Activated naive CD8-positive, alpha-beta T cell treated with anti-CD3 and anti-CD28 coated beads, Interleukin-2, amount 50 U/mL, for 24 hours (primary cell): ENCODE measurements at places on chromosomes 4 and X.
A peak's percentile ranks its signal among the peaks of the same experiment; 100 is the strongest.

DNA sequence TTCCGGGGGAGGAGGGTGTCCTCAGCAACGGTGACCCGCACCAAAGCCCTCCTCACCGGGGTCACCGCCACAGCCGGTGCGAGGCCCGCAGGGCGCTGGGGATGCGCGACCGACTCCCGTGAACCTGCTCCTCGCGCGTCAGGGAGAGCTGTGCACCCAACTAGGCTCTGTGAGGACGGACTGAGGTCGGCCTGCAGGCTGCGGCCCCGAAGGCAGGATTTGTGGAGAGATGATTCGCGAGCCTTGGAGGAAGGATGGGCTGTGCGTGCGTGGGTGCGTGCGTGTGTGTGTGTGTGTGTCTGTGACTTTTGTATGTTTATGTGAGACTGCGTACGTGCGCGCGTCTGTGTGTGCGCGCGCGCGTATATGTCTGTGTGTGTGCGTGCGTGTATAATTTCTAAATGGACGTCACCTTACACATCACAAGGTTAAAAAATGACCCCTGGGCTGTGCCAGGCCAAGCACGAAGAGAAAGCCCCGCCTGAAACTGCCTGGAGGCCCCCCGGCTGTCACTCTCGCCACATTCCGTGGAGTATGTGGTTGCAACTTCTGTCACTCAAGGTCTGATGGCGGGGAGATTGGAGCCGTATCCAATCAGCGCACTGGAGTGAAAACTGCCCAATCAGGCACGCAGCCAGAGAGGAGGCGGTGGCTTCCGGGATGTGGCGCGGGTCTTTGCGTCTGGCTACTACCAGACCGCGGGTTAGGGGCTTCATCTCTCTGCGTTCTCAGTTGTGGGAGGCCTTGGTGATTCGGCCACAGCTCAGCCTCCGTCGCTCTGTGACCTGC, at the start of gene ZNF141:
ZNF141 (plus strand) TSS at position 672 of the 789 bp plus-strand sequence. CDS start 170 bp downstream, outside the sequence.
- peak; percentile 87 for DNase-seq

- DNase-seq = no peak
Observed at GRCh38 chr4:180860089-180860720, 1383.0 kb upstream of the TENM3 start.

GRCh38 chr4:151860561-151861093, 99.8 kb upstream of the GATB start:
- no peak for DNase-seq

- DNase-seq = no peak
Observed at GRCh38 chr4:114582621-114583020, 16.0 kb upstream of the UGT8 start.

- DNase-seq = no peak
Observed at GRCh38 chr4:42816880-42817400, 75.6 kb upstream of the GRXCR1 start.

- DNase-seq = no peak
Observed at GRCh38 chr4:105998171-105999063, 103.1 kb downstream of the NPNT start.

DNA sequence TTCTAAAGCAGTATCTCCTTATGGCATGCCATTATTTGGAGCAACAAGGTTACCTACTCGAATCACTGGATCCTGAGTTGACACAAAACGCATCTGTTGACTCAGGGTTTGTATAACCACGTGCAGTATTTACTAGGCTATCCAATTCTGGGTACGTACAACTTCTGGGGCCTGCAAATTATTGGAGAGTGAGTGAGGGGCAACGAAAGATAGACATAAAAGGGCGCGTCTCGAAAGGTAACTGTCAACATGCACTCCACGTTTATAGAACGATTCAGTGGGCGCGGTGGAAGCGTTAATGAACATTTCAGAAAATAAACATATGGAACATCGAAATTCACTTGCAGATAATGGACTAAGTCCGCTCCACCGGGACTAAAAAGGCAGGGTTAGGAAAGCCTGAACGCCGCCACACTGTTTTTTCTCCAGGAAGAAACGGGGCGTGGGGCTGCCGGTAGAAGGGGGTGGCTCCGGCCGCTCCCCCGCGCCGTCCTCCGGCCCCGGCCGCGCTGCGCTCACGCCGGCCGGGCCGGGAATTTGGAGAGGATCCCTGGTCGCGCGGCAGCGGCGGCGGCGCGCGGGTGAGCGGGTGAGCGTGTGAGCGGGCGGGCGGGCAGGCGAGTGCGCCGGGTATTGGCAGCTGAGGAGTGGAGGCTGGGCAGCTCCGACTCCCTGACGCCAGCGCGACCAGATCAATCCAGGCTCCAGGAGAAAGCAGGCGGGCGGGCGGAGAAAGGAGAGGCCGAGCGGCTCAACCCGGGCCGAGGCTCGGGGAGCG, at the start of gene SMAD1:
SMAD1 (plus strand) TSS at position 690 of the 778 bp plus-strand sequence. CDS start 32,761 bp downstream, outside the sequence.
- peak; percentile 52 for DNase-seq

DNA sequence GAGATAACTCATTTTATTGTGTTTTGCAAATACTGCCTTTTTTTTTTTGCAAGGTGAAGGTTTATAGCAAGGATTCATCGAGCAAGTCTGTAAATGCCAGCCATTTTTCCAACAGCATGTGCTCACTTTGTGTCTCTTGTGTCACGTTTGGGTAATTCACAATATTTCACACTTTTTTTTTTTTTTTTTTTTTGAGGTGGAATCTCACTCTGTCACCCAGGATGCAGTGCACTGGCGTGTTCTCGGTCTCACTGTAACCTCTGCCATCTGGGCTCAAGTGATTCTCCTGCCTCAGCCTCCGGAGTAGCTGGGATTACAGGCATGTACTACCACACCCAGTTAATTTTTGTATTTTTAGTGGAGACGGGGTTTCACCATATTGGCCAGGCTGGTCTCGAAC, 1.9 kb downstream of the RNF4 start:
- DNase-seq = no peak

DNA sequence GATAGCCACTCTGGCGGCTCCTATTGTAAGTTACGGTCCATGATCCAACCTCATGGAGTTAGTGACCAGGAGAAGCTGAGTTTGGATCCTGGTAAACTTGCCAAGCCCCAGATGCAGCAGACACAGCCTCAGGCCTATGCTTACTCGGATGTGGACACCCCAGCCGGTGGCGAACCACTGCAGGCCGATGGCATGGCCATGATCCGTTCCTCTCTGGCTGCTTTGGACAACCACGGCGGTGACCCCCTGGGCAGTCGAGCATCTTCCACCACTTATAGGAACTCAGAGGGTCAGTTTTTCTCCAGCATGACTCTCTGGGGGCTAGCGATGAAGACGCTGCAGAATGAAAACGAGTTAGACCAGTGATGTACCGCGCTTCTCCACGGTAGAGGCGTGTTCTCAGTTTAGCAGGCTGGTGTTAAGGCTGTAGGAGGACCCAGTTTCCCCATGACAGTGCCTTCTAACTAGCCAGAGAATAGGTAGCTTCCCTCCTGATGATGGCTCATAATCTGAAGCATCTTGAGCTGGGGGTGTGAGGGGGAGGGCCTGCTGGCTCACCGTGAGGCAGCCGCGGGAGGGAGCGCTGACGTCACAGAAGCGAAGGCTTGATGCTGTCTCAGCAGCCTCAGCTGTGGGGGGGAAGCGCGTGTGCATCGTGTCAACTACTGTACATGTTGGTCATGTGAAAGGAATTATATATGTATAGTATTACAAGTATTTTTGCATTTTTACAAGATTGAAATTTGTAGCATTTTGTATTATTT, 31.1 kb downstream of the ZBTB49 start:
- DNase-seq = no peak

- DNase-seq = no peak
Observed at GRCh38 chr4:108649863-108650211, 562 bp upstream of the OSTC start.

- no peak for DNase-seq
Observed at GRCh38 chr4:73583666-73584065, 36.6 kb downstream of the RASSF6 start.

DNA sequence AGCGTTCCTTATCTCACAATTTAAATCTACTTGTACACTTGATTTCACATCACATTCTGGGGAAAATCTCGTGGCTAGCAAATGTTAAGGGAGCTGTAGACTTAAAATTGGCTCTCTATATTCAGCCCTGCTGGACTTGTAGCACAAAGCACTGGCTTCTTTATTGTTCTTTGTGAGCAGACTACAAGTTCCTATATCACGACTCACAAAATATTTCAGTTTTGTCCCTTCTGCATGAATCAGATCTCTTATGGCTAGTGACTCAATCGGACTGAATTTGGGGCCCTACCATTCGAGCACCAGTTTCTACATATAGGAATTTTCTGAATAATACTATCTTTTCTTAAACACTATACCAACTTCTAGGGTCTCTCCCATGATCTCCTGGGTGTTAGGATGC, 390.1 kb downstream of the ADAM29 start:
- no peak for DNase-seq

- no peak for DNase-seq
Observed at GRCh38 chr4:76624241-76624681, 189.2 kb downstream of the SHROOM3 start.

GRCh38 chr4:25632135-25632534, 23.5 kb upstream of the SLC34A2 start:
- no peak for DNase-seq

DNA sequence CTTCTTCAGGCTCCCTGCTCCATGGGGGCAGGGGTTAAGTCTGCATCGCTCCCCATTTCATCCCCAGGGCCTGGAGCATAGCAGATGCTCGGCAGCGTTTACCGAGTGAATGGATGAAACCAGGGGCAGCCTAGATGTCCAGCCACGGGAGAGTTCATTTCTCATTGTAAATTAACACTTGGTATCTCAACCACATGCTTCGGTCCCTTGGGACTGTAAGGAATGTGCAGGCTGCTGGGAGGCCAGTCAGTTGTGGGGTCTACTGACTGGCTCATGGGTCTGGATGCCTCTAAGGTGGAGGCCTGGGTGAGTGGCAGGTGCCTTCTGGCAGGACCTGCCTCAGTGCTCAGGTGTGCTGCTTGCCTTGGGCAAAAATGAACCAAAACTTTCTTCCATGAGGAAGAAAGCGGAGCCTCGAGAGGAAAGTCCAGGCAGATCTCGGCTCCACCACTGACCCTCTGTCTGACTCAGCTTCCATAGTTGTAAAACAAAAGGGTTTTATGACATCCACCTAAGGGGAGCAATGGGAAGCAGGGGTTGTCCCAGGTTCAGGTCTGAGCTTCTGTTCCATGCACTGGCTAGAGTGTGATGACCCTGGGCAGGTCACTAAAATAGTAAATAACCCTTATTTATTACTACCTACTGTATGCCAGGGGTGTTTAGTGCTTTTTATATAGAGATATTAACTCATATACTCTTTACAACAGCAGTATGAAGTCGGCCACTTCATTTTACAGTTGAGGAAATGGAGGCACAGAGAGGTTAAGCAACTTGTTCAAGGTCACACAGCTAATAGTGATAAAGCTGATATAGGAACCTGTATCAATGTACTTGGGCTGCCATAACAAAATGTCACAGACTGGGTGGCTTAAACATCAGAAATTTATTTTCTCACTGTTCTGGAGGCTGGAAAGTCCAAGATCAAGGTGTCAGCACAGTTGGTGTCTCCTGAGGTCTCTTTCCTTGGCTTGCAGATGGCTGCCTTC, 144.3 kb upstream of the STX18 start:
- no peak for DNase-seq

- no peak for DNase-seq
Observed at GRCh38 chrX:69215161-69215875, 50.1 kb upstream of the PJA1 start.

DNA sequence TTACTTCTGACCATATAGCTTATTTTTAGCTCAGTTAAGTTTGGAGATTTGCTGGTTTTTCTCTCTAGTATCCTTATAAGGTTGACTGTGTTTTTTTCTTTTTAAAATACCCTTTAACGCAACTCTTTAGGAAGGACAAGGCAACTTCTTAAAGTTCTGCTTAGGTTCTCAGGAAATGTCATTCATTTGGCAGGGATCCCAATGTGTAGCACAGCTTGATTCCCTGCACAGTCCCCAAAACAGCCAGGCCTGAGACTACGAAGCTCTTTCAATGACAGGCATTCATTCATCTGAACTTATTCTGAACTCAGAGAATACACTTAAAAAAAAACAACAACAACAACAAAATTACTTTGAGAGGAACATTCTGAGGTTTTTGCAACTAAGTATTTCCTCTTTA, 1765.8 kb downstream of the PCDH7 start:
- DNase-seq = no peak

DNA sequence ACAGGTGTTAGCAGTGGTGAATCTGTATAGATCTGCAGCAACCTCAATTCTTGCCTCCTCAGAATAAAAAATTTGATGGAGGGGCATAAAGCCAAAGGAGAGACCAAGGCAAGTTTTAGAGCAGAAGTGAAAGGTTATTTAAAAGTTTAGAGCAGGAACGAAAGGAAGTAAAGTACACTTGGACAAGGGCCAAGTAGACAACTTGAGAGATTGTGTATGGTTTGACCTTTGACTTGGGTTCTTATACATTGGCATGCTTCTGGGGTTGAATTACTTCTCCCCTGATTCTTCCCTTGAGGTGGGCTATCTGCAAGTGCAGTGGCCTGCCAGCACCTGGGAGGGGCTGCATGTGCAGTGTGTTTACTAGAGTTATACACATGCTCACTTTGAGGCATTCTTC, 278.8 kb upstream of the NDST3 start:
- no peak for DNase-seq

GRCh38 chr4:15213302-15213970, 211.2 kb downstream of the CPEB2 start:
- no peak for DNase-seq

DNA sequence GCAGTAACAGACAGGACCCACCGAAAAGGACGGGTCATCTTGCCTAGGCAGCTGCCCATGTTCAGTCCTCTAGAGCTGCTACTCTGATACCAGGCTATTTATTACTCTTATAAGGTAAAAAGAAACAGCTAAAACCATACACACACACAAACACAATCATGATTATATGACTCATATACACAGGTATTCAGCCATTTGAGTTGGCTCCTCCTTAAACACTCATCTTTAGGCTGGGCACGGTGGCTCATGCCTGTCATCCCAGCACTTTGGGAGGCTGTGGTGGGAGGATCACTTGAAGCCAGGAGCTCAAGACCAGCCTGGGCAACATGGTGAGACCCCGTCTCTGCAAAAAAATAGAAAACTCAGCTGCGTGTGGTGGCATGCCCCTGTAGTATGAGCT, 76.6 kb downstream of the F11 start:
- DNase-seq = no peak

DNA sequence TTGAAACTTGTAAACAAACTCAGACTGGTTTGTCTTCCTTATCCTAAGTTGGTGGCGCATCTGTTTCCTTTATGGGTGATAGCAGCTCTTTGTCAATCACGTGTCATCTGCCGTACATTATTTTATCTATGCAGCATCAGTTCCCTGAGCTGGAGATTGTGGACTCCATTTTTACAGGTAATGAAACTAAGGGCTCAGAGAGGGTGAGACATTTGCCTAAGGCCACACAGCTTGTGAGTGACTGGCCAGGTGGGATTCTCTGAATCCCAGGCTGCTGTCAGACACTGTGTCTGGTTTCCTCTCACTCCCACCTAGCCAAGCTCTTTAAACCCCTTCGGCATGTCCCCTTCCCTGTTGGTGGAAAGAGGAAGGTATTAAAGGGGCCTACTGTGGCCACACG, 41.7 kb upstream of the CLCN4 start:
- no peak for DNase-seq

DNA sequence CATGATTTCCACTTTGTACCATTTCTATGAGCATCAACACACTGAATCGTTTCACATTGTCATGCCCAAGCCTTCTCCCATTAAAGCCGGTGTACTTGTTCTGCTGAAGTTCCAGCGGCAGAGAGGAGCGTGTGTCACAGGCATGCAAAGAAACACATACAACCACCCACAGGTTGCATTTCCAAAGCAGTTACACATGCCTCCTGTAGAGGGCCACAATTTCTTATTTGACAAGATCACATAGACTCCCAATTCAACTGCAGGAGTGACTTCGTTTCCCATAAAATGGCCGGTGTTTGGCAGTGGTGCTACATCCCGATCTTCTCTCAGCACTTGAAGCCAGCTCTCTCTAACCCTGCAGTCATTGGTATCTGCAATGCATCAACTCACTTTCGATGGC, 992.6 kb downstream of the NLGN4X start:
- DNase-seq = no peak
